ENCODE measurements at places on chromosomes 3 and 15.

DNA sequence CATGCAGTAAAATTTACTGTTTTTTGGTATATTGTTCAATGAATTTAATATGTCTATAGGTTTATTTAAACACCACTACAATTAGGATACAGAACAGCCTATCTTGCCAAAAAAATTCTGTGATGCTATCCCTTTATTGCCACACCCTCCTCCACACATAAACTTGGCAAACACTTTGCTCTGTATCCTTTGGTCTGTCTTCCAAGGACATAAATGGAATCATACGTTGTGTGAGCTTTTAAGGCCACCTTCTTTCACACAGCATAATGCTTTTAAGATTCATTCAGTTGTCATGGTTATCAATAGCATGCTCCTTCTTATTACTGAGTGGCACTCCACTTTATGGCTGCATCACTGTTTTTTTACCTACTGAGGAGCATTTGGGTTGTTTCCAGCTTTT lies 71.5 kb downstream of the CERS3 start:
- DNase-seq: no peak

GRCh38 chr3:150936693-150937092 lies 31.5 kb upstream of the MINDY4B start:
- DNase-seq: no peak

DNA sequence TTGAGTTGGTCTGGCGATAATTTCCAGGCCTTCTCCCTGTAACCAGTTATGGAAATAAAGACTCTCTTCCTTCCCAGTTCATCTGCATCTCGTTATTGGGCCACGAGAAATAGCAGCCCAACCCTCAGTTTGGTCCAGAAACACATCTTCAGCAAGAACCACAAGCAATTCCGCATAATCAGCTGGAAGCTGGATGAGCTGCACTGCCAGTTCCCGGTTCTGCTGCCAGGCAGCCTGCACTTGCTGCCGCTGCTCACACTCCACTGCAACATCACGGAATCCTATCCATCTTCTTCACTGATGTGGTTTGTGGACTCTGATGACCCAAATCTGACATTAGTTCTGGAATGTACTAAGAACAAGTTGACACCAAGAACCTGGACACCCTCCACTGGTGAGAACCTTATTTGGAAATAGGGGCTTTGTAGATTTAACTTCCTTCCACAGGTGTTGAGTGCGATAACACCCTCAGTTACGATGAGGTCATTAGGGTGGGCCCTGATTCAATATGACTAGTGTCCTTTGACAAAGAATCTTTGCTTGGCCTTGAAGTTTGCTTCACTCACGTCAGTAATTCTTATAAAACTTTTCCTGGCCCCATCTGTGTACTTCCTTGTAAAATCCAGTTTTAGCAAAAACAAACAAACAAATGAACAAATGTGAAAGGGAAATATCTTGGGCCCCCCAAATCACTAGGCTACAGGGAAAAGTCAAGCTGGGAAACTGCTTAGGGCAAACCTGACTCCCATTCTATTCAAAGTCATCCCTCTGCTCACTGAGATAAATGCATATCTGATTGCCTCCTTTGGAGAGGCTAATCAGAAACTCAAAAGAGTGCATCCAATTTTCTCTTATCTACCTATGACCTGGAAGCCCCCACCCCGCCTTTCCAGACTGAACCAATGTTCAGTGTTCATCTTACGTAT lies 221.9 kb upstream of the PROK2 start:
- no peak for DNase-seq

DNA sequence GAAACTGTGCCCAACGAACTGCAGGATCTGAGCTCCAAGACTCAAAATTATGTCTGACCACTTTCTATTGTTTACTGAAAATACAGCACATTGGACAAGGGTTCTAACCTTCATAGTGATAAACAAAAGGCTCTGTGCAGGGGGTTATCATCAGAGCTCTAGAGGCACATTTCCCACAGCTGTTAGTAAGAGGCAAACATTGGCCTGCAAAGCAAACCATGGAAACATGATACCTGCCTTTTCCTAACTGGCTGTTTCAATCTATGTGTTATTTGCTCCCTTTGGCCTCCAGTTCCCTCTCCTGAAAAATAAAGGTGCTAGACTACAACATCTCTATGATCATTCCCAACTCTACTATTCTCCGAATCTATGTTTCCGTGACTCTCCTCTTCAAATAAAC lies 159.7 kb upstream of the ARHGEF26 start:
- no peak for DNase-seq

DNA sequence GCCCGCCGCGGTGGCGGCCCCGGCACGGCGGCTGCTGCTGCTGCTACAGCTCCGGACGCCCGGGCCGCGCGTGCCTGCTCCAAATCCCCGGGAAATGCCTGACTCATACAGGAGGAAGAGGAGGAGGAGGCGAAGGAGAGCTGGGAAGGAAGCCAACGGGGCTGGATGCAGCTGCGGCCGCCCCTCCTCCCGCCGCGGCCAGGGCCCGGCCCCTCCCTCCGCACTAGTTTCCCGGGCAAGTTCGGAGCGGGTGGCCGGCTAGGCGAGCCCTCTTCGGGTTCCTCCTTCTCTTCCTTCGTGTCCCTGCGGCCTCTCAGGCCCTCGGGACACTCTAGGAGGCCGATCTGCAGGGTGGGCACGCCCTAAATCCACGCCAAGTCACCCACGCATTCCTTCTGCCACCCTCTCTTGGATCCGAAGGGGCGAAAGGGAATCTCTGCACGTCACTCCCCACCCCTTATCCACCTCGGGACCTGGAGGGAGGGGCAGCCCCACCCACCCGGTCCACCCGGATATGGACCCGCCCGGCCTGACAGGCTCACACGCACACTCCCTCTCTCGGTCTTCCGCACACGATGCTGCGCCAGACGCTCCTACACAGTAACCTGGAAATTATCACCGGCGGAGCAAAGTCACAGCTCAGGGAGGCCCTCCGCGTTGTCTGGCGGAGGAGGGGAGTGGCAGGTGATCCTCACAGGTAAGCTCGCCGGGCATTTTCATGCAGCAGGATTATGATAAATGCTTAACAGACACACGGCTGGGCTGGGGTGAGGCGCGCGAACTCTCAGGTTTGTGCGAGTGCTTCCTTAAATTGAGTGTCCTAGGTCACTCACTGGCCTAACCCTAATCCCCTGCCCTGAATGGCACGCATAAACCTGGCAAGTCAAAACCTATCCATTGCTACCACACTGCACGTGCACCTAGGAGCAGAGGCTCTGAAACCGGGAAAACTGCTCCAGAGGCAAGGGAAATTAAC lies at the start of the genes OSBPL10 and ZNF860:
OSBPL10 (minus strand) TSS at position 57 of the 976 bp plus-strand sequence. CDS start 83 bp downstream, outside the sequence.
ZNF860 (plus strand) TSS at position 545 of the 976 bp plus-strand sequence. CDS start 7,330 bp downstream, outside the sequence.
- DNase-seq: no peak

DNA sequence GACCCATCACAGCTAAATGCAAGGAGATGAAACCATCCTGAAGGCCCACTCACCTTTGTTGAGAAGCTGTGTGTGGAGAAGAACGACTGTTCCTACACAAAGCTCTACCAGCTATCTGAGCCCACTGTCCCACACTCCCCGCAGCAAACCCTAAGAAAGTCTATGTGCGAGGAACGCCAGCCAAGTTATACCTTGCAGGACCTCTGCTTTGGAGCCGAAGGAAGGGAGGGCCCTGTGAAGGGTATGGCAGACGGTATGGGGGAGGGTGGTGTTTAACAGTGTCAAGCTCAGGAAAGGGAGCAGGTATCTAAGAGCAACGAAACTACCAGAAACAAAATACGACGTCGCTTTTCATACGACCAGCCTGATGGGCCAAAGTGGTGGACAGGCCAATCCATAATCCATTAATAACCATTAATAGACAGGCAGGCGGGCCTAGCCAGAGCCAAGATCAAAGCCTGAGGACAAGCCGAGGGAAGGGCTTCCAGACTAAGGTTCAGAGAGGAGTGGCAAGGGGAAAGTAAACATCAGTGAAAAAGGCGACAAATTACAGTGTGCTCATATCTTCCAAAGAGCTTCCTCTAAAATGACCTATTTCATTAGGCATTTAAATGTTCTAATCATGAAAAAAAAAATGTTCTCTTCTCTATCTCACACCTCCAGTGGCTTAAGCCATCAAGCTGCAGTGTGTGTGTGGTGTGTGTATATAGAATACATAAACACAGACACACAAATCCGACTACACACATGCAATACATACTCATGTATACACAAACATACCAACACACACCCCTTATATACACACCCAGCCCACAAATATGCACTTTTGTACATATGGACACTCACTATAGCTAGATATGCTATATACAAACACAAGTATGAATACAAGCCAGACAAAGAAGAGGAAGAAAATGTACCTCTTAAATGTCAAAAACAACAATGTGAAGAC lies 43.9 kb downstream of the PTPN23 start:
- no peak for DNase-seq

- DNase-seq: no peak
These were observed 183.7 kb upstream of the LMCD1 start for GRCh38 chr3:8317661-8318649.

DNA sequence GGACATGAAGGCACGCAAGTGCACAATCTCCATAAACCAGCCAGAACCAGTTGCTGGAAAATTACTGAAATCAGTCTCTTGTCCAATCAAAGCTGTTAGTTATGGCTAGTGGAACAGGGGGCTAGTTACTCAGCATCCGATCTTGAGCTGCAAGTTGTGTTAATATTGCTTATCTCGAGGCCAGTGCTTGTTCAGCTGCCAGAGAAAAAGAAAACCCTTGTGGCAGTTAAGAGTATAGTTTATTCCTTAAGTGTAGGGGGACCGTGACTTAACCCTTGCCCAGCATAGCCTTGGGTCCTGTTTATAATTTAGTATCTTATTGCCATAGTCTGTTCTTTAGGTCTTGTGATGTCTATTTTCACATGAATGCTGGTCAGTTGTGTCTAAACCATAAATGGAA lies 268.5 kb downstream of the CD47 start:
- no peak for DNase-seq

DNA sequence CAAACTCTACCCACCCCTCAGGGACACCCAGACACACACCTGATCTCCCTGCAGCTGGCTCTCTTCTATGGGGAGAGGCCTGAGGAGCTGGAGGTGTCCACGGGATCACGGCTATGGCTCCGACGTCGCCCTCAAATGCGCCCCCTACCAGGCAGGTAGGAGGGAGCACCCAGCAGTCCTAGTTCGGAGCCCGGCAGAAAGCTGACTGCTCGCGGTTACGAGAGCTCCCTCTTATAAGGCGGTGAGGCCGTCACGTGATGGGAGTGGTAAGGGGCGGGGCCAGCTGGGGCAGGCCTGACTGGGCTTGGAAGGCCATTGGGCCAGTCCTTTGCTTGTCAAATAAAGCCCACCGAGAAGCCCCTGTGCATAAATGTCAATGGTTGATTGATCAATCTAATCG lies at the start of gene PRR20G:
PRR20G (minus strand) TSS at position 207 of the 400 bp plus-strand sequence. CDS start 681 bp downstream, outside the sequence.
- no peak for DNase-seq

Measured in CD4-positive, alpha-beta T cell treated with Interleukin-2 at 100 ng/mL for 4 hours (primary cell).